ENCODE measurements at places on chromosomes 6 and 20.
A peak's percentile ranks its signal among the peaks of the same experiment; 100 is the strongest.

DNA sequence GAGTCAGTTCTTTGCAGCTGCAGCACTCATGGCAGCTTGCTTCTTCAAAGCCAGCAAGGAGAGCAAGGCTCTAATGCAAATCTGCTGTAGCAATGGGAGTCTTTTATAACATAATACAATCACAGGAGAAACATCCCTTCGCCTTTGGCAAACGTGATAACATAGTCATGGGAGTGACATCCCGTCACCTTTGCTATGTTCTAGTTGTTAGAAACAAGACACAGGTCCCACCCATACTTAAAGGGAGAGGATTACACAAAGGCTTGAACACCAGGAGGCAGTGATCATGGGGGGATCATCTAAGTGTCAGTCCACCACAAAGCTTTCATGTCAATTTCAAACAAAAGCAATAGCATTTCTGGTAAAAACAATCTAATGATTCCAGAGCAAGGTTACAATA is 40.1 kb upstream of the PHACTR2 start:
- no peak for DNase-seq

- DNase-seq: no peak
These were observed 37.8 kb upstream of the BHLHE23 start for GRCh38 chr20:63044605-63045004.

DNA sequence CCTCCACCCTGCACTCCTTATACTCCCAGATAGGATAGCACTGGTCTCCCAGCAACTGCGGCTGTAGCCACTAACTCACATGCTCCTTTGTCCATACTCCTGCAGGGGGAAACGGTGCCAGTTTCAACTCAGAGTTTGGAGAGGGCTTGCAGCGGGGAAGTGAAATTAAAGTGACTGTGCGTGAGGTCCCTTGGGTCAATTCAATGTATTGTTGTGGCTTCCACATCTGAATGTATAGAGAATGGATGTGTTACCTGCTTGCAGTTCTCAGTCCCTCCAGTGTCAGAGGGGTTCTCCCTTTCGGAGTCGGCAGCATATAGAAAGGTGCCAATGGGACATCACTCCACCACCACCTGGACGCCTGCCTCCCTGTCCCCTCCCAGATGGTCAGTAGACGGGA is 93.6 kb upstream of the CNKSR3 start:
- DNase-seq: no peak

- DNase-seq: peak; percentile 94
These were observed 251.3 kb upstream of the PRND start for GRCh38 chr20:4470375-4470774.

- DNase-seq: no peak
These were observed 42.1 kb upstream of the SRF start for GRCh38 chr6:43128926-43129325.

DNA sequence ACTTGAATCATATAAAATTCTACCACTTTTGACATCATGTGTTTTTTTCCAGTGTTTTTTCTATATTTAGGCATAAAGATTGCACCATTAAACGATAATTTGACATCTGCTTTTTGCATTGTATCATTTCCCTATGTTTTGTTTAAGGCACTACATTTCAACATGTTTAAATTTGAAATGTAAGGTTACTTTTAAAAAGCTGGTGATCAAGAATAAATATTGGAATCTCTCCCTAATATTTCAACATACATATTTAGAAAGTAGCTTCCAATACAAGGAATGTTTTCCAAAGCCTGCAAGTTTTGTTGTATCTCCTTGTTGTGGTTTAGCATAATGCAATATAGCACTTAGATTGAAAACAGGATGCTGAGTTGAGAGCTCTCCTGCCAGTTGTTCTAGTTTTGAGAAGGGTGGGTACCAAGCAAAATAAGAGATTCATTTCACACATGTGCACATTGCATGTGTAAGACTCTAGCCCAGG is 76.5 kb downstream of the SYNJ2 start:
- no peak for DNase-seq

DNA sequence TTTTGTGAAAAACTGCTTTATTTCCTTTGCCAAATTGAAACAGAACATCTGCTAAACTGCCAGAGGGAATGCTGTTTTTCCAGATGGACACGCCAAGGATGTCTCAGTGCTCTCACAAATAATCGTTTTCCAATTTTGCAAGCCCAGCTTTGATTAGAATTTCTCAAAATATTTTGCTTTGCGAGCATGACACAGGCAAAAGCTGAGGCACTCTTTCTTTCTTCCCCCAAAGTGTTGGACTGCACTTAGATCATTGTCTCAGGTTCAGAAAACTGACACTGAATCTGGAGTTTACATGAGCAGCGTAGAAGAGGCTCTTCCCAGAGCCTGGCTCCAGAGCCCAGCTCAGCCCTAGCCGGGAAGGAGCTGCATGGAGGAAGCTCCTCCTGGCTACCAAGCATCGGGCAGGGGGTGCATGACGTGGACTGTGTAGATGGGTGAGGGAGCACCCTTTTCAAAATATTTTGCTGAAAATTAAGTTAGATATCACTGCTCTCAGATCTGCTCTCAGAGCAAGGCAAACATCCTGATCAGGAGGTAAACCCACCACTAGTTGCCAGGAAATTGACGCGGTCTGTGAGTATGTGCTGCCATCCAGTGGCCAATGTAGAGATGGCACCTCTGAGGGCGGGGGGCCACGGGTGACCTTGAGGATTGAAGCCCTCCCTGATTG is 107.5 kb downstream of the SLC22A3 start:
- DNase-seq: peak; percentile 68

DNA sequence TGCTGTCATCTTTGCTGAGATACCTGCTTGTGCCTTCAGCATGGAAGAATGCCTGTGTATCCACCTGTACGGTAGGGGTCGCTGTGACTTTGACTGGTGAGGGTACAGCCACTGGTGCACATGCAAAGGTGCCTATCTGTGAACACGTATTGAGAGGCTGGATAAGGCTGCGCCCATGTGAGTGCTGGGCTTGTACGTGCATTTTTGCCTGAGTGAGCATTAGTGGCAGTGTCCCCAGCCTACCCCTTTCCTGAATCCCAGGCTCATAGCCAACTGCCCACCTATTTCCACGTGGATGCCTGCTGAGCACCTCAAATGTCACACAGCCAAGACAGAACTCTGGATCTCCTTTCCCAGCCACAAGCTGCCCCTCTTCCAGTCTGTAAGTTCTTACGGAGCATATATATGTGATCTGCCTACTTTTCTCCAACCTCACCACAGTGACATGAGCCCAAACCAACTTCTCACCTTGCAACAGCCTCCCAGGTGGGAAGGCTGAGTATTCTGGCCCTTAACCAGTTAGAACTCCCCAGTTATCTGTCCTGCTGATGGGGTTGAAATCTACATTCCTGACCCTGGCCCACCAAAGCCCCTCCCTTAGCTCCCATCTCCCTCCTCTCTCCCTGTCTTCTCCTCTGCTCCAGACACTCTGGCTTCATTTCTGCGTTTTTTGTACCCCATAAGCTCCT is 1.1 kb upstream of the SLC2A10 start:
- DNase-seq: no peak

GRCh38 chr6:169234634-169235033 is 19.0 kb downstream of the THBS2 start:
- DNase-seq: no peak

- DNase-seq: peak; percentile 51
These were observed 81.2 kb upstream of the VSTM2L start for GRCh38 chr20:37821696-37822095.

- no peak for DNase-seq
These were observed 32.3 kb upstream of the THEMIS start for GRCh38 chr6:127933137-127933536.

DNA sequence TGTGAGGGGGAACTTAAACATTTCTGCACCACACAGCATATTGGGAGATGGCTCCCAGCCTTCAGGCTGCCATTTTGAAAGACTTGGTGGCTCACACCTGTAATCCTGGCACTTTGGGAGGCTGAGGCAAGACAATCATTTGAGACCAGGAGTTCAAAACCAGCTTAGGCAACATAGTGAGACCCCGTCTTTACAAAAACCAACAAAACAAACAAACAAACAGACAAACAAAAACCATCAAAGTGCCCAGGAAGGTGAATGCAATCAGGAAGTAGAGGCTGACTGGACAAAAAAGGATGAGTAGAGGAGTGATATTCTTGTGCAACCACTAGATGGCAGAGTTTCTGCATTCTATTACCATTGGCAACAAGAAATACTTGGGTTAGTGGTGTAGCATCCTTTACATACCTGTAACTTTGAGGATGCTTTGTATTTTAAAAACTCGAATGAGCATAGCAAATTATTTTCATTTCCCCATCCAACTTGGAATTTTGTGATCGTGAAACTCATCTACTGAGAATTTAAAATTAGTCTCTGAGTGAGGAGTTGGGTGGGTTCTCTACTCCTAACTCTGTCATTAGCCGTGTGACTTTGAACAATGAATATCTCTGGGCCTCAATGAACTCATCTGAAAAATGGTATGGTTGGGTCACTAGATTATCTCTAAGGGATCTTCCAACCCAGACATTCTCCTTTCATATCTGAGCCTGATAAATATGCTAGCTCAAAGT is 84.4 kb downstream of the CRYBG1 start:
- peak; percentile 72 for DNase-seq

Measured in A673 (cell line).